ENCODE measurements at places on chromosomes 2 and 18.

DNA sequence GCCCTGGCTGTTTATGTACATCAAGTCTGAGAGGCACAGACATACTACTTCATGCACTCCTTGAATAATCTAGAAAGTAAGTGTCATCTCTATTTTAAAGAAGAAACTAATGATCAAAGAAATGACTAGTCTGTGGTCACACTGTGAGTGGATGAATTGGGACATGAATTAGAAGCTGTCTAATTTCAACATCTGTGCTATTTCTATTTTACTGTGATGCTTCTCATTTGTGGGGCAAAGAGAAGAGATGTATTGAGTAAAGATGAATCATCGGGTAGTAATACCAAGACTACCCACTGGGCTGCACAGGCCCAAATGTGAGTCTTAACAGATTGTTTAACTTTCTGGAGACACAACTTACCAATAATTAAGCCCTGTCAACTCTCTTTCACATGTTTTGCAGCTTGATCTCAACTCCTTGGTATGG, 42.4 kb upstream of the MTIF2 start:
- peak; percentile 12 for DNase-seq

DNA sequence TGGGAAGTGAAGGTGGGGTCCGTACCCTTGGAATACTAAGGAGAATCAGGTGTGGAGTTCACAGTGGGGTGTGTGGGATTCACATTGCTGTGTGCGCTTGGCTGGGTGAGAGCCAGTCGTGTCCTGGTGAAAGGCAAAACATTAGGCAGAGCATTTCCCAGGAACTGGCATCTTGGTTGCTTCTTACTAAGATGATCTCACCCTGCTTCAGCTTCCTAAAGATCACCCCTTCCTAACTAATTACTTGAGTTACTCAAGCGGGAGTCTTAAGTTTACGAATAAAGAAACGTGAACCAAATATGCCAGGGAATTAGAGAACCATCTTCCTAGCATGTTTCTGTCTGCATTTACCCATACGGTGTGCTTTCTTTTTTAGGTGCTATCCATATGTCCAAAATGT, 122.9 kb downstream of the NCK2 start:
- DNase-seq, result no peak

GRCh38 chr2:26245231-26245732, 543 bp downstream of the HADHB start:
- peak; percentile 39 for DNase-seq

- DNase-seq, result no peak
Measured at GRCh38 chr2:217225596-217225995, 365.7 kb upstream of the TNP1 start.

- no peak for DNase-seq
Measured at GRCh38 chr2:121219866-121220265, 65.1 kb downstream of the TFCP2L1 start.

GRCh38 chr18:58687871-58688308, 16.6 kb downstream of the MALT1 start:
- no peak for DNase-seq

DNA sequence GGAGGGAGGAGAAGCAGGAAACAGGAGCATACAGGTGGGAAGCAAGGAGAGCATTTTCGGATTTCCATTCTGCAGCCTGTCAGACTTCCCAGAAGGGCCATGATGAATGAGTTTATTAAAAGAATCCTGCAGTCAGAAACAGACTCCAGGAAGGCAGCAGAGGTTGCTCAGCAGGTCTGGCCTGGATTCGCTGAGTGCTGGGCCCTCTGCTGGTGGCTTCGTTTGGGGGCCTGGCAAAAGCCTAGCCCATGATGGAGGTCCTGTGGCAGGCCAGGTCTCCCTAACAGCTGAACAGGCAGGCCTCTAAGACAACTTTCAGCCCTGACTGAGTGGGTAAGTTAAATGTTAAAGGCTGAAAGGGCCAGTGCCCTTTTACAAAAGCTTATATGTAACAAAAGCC, 108.2 kb upstream of the CAPN13 start:
- no peak for DNase-seq

All from stimulated activated CD4-positive, alpha-beta T cell treated with anti-CD3 and anti-CD28 coated beads, Interleukin-2, amount 100 ng/mL, for 48 hours (primary cell).